ENCODE measurements at places on chromosomes 3 and 15. TPM values are rescaled to one million over a fixed set of nuclear protein-coding genes. Genes with fewer than 3 reads are reported as not detected.

The GPR176 gene
- not detected for total RNA-seq

The FRMD5 gene
- not detected for total RNA-seq

The IMPG2 gene
- 0.47 TPM for total RNA-seq

The ROPN1B gene
- not detected for total RNA-seq

The TGFBR2 gene
- 58.4 TPM for total RNA-seq

The ATP13A5 gene
- total RNA-seq: not detected

The ST8SIA2 gene
- total RNA-seq: not detected

The PAK6 gene
- not detected for total RNA-seq

The ARGFX gene
- total RNA-seq: not detected

The C3orf85 gene
- not detected for total RNA-seq

The KBTBD12 gene
- total RNA-seq: not detected

The C3orf49 gene
- total RNA-seq: not detected

The LRRC2 gene
- total RNA-seq: 0.42 TPM

The CCR3 gene
- 0.23 TPM for total RNA-seq

The GOLGA8J gene
- 0.50 TPM for total RNA-seq

The MUC20 gene
- total RNA-seq: 13.2 TPM

The ARMC8 gene
- total RNA-seq: 55.6 TPM

The RAB11A gene
- 102 TPM for total RNA-seq

The MESP2 gene
- not detected for total RNA-seq

The C15orf62 gene
- total RNA-seq: 1.2 TPM

The SERPINI2 gene
- total RNA-seq: not detected

The GPR87 gene
- total RNA-seq: not detected

The CKMT1A gene
- not detected for total RNA-seq

The CHRFAM7A gene
- not detected for total RNA-seq

The SAMD7 gene
- total RNA-seq: not detected
